GDM1 (cell line): ENCODE measurements at places on chromosomes 12 and 14.

DNA sequence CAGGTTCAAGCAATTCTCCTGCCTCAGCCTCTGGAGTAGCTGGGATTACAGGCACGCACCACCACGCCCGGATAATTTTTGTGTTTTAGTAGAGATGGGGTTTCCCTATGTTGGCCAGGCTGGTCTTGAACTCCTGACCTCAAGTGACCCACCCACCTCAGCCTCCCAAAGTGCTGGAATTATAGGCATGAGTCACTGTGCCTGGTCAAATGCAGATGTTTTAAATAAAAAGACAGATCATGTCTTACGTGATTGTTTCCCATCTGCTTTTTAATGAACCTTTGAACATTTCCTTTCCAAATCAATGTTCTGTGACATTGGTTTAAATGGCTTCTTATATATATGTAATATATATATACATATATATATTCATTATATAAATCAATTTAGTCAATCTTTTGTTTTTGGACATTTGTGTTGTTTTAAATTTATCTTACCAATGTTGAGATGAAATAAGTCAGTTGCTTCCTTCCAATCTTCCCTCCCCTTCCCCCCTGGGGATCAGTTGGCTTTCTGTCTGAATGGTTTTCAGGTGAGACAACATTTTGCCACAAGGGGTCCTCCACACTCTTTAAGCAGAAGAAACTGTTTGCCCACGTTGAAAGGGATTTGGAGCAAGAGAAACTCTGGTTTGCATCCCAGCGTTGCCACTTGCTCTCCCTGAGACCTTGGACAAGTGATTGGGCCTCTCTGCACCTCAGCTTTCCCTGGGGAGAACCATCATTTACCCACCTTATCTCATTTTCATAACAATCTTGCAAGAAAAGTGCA lies 47.6 kb upstream of the RBM19 start:
- DNase-seq, result no peak

GRCh38 chr14:91090743-91091142 lies 23.1 kb upstream of the DGLUCY start:
- no peak for DNase-seq

DNA sequence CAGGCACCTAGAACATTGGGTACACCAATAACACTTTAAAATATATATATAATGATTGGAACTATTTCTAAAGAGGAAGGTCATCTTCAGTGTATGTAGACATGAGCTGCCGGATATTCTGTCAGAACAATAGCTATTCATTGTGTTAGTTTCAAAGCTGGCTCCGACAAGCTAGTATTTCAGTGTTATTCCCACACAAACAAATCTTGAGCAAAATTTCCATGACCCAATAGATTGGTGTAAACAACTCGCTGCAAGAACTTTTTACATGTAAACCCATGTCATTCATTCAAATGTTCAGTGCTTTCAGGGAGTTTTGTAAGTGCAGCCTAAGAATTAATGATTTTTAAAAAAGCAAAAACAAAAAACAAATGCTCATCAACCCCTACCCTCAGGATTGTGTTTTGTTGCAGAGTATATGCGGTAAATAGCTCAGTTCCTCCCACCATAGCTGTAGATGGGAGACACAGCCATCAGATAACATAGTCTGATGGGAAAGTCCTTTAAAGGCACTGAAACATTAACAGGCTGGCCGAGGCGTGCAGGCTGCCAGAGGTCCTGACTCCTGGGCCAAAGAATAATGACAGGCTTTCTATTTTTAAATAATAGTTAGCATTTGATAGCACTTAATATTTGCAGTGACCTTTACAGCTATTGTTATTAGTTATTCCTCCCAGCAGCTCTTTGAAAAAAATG lies 150.3 kb upstream of the ARHGAP5 start:
- no peak for DNase-seq

- no peak for DNase-seq
These were observed 66.1 kb upstream of the BCAT1 start for GRCh38 chr12:25014961-25015360.

DNA sequence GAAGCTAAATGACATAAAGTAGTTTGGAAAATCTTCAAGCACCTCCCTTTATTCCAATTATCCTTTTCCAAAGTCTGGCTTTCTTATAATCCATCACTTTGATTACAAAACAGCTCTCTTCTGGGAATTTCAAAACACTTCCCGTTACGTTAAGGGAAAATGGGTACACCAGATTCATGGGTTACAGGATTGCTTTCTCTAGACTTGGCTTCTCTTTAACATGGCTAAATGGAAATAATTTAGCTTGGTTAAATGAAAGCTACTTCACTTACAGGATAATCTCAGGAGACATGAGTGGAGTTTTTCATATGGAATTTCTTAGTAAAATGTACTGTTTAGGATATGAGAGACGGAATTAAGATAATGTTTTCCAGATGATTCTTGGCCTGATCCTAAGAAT lies 14.7 kb downstream of the GSTZ1 start:
- DNase-seq, result no peak
